ENCODE measurements at places on chromosomes 5 and 9. TPM values are rescaled to one million over a fixed set of nuclear protein-coding genes. Genes with fewer than 3 reads are reported as not detected.

GRCh38 chr5:113524927-113525326 is 11.4 kb downstream of the YTHDC2 start:
- no peak for DNase-seq

DNA sequence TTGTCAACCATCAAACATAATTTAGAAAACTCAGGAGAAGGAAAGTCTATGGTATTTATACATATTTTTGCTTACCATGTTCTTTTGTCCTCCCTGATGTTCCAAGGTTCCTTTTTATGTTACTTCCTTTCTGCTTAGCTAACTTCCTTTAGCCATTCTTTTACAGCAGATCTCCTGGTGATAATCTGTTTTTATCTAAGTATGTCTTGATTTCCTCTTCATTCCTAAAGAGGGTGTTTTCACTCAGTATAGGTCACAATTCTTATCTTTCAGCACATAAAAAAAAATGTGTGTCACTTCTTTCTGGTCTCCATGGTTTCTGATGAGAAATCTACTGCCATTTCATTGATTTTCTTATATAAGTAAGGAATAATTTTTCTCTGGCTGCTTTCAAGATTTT is 384.4 kb upstream of the PDE4D start:
- no peak for DNase-seq

GRCh38 chr9:130681769-130682420 is 11.7 kb upstream of the EXOSC2 start:
- DNase-seq: no peak

DNA sequence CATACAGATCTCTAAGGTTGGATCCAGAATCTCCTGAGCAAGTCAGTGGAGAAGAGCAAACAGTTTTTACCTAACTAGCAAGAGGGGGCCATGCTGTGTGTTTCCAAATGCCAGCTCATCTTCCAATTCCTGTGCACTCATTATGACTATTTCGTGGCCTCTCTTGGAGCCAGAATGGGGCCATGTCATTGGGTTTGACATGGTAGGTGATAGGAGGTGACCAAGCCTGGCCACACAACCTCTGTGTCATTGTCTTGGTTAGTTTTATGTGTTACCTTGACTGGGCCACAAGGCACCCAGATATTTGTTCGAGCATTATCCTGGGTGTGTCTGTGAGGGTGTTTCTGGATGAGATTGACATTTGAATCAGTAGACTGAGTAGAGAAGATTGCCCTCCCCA is 206.2 kb downstream of the HSPA4 start:
- DNase-seq: no peak

DNA sequence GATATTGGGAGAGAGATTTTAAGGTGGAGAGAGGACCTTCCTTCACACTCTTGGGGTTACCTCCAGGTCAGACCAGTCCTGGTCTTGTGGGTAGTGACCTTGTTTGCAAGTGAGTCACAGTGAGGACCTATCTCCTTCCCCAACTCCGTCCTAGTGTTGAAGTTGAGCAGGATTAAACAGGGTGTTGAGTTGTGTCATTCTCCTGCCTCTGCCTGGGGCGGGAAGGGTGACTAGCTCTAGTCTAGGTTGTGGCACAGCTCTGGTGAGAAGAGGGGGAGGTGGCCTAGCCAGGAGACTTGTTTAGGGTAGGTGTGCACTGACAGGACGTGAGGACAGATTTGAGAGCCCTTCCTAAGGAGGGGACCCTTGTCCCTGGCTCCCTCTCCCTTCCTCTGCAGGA is 119.6 kb upstream of the PITX1 start:
- DNase-seq: no peak

GRCh38 chr5:15439801-15440200 is 60.2 kb upstream of the FBXL7 start:
- DNase-seq: no peak

- DNase-seq: no peak
Observed at GRCh38 chr5:73393611-73394489, 54.7 kb downstream of the FOXD1 start.

DNA sequence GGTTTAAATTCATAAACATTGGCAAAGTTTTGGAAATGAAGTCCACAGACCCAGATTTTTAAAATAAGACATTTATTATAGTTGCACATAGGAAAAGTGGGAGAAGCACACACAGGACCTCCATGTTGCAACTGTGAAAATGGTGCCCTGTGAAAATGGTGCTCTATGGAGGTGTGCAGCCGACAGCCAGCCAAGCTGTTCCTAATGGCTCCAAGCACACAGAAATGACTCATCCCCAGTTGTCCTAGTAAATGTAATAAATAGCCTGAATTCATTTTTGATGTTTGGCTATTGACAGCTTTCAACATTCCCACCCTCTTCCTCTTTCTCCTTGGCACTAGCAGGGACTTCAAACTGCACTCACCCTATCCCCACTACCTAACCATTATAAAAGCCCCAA is 590.9 kb downstream of the CAAP1 start:
- no peak for DNase-seq

DNA sequence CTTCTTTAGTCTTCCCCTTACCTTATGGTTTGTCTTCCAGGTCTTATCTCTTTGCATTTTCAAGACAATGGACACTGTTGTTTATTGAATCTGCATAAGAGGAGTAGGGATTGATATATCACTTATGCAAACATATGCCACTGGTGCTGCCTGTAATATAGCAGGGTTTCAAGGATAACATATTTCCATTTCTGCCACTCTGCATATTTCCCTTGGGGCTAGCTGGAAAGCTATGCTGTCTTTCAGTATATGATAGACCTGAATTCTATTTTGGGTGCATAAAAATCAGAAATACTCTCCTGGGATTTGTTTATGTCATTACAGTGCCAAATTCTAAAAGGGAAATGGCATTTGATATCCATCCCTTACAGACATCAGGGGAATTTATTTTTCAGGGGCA is 400.2 kb downstream of the TLR4 start:
- no peak for DNase-seq

- DNase-seq: no peak
Observed at GRCh38 chr9:9912459-9912858, 700.3 kb downstream of the PTPRD start.

GRCh38 chr5:73299665-73300336 is 126.8 kb downstream of the TMEM174 start:
- no peak for DNase-seq

DNA sequence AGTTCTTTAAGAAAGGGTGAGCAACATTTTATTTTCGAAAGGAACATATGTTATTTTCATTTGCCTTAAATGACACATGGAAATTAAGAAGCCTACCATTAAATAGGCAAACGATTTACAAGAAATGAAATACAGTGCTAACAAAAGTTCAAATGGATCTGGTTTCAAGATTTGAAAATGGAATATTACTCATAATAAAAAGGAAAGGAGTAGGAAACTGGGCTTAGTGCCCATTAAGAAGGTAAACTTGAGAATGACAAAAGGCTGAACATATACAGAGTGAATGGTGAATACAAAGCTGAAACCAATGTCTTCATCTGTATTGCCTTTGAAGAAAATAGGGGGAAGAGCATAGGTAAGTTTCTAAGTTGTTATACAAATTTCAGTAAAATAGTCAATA is 974.2 kb upstream of the C9orf72 start:
- DNase-seq: no peak

GRCh38 chr9:91972076-91972626 is 22.1 kb upstream of the ROR2 start:
- DNase-seq: no peak

GRCh38 chr9:82110881-82111280 is 122.3 kb downstream of the SPATA31D1 start:
- no peak for DNase-seq

GRCh38 chr9:22129633-22130032 is 120.5 kb upstream of the CDKN2B start:
- no peak for DNase-seq

GRCh38 chr5:35373249-35373648 is 143.0 kb upstream of the PRLR start:
- no peak for DNase-seq

DNA sequence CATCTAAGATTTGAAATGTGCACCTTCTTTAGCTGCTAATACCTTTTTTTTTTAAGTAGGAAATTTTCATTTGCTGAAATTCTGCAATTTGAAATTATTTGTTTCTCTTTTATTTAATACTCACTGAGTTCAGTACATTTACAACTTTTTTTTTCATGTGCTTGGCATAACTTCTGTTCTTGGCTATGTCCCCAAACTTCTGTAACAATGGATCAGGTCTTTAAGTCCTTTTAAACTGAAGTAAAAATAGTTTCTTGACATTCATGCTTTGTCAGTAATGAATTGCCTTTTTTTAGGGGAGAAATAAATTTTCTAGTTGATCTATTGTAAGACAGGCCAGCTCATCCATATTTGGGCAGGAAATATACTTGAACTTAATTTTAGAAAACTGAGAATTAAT is 41.5 kb downstream of the EDIL3 start:
- no peak for DNase-seq

GRCh38 chr9:117250610-117251215 is 164.1 kb downstream of the ASTN2 start:
- DNase-seq: no peak

DNA sequence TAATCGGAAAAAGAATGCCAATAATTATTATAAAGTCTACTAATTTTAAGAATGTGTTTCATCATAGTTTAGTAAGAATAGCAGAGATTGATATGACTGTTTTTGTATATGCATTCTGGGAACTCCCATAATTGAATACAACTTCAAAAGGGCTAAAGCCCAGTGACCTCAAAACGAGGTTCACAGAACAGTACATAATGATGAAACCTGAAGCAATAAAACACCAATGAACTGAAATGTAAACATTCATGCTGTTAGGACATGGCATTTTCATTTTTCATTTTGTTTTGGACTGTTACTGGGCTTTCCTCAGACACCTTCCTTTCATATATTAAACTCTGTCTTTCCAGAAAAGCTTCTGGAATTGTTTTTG is 684 bp upstream of the JMY start:
- no peak for DNase-seq

Gene ANGPTL2
- total RNA-seq: 79.6 TPM

Gene SH3PXD2B
- total RNA-seq: 66.2 TPM

Gene ANKRD31
- 0.33 TPM for total RNA-seq

Gene PCDHGB3
- 8.6 TPM for total RNA-seq

Gene C1QTNF2
- total RNA-seq: 3.7 TPM

Gene DNM1
- total RNA-seq: 7.6 TPM

Gene FER
- 33.3 TPM for total RNA-seq

Gene JAKMIP2
- 0.45 TPM for total RNA-seq

All from ovary (tissue), 10 donors.